ENCODE measurements at places on chromosomes 13 and 19.

- DNase-seq, result no peak
Measured at GRCh38 chr13:94731028-94731427, 18.7 kb upstream of the SOX21 start.

- DNase-seq, result no peak
Measured at GRCh38 chr13:79281339-79281747, 124.7 kb downstream of the RBM26 start.

DNA sequence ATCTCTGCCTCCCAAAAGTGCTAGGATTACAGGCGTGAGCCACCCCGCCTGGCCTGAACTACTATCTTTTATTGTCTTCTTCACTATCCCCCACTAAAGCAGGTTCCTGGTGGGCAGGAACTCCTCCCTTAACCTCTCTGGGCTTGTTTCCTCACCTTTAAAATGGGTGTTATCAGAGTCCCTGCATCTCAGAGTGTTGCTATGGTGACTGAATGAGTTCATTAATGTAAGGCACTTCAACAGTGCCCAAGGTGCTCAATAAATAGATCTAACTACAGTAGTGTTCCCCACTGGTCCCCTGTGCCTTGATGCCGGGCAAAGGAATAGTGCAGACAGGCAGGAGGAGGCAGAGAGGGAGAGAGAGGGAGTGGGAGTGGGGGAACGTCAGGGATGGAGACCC is 20.5 kb downstream of the CCDC97 start:
- DNase-seq, result no peak

GRCh38 chr13:99548448-99548847 is 47.2 kb downstream of the TM9SF2 start:
- DNase-seq, result no peak

DNA sequence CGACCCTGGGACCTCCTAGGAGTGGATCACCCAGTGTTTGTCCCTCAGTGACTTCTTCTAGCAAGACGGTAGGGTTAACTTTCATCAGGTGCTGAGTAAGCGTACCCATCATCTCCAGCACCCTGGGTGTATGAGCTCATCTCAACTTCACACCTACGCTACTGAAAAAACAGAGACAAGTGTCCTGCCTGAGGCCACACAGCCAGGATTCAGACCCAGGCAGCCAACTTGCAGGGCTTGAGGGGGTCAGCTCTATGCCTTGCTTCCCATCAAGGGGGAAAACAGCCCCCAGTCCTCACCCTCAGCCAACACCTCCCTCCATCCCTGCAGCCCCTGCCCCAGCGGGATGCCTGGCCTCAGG is 4.6 kb downstream of the TLE2 start:
- DNase-seq, result no peak

DNA sequence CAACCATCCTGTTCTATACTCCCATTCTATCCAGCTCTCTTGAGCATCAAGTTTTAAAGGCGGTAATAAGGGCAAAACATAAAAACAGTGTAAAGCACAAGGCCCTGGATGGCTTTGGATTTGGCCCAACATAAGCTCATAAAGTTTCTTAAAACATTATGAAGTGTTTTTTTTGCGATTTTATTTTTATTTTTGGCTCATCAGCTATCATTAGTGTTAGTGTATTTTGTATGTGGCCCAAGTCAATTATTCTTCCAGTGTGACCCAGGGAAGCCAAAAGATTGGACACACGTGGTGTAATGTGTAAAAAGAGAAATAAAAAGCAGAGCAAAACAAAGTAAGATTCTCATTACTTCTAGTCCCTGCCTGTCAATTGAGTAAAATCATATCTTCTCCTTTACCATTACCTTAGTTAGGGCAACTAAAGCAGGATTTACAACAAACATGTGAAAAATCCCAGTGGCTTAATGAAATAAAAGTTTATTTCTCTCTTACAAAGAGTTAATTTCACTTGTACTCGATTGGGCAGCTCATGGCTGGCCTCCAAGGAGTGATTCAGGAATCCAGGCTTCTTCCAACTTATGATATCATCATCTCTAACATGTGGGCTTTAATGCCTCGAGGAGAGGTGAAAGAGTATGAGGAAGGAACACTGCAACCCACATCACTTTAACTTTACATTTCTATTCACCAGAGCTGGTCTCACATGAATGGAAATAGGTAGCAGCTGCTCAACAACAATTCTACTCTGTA is 725.2 kb upstream of the SLITRK1 start:
- peak; percentile 76 for DNase-seq

DNA sequence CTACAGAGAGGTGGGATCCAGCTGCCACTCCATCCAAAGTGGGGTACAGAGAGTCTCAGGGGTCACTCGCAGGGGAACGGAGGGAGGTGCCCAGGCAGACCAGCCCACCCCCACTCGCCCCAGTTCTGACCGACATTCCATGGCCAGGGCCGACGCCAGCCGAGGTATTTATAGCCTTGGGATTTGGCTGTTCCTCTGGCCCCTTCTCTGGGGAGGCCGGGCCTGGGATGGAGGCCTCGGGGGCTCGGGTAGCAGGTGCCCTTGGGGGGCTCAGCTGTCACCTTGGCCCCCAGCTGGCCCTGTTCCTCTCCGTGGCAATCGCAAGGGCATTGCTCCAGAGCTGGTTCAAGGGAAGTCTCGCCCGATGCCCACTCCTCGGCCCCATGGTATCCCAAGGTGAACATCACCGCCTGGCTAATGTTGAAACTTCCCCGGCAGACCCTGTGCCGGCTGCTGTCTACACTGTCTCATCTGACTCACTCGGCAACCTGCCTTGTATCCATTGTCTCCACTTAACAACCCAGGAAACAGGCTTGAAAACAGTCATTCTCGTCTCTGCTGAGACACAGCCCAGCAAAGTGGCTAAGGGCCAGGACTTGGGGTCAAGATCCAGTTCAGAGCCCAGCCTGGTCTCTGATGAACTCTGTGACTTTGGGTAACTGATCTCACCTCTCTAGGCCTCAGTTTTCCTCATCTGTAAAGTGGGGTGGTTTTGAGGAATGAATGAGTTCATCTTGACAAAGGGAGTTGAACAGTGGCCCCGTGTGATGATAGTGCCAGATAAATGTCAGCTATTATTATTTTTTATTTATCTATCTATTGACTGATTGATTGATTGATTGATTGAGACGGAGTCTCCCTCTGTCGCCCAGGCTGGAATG is 9.7 kb downstream of the PRKACA start:
- DNase-seq, result no peak

DNA sequence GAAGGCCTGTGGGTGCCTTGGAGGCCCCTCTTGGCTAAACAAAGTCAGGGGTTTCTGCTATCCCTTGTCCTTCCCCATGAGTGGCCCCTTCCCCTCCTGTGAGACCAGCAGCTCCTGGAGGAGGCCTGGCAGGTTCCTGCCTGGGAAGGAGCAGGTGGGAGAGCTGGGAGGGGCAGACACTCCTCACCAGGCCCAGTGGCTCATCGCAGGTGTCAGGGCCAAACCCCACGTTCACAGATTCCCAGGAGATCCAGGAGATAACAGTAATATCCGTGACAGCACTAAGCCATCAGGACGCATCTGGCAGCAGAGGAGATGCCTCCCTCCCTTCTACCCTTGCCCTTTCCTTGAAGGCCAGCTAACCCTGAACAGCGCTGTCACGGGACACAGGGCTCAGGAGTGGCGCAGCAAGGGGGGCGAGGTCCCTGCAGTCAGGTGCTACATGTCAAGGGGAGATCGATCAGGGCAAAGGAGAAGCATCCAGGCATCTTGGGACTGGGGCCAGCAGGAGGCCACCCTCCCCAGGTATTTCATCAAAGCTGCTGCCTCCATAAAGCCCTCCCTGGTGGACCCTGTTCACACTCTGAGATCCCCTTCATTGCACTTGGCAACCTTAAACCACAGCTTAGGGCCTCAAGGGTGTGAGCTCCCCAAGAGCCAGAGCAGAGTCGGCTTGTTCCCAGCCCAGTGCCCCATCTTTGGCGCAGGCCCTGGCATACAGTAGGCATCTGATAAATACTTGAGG is 4.8 kb downstream of the CEBPA start:
- DNase-seq, result no peak

DNA sequence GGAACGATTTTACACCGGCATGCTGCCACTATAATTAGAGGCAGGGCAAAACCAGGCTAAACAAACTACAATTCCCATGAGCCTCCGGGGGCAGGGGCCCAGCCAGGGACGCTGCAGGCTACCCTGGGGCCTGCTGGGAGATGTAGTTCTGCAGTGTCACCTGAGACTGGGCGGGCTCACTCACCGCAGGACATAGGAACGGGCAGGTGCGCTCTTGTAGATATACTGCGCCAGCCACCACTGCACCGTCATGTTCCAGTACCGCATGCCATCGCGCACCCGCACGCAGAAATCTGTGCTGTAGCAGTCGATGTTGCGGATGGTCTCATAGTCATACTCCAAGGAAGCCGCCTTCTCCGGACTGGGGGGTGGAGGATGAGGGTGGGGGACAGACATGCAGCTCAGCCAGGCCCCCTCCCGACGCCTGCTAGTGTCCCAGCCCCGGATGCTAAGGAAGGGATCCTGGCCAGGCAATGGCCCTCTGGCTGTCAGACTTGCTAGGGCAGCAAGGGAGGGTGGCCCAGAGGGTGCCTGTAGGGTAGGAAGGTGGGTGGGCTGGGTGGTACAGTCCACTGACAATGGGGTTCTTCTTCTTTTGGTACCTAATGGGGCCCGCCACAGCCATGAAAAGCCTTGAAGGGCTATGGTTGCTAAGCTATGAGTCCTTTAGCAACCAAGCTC is 5.8 kb upstream of the TMC4 start:
- no peak for DNase-seq

- DNase-seq, result peak; percentile 73
Measured at GRCh38 chr13:86020351-86021002, 221.3 kb upstream of the SLITRK6 start.

- no peak for DNase-seq
Measured at GRCh38 chr13:97068151-97068550, 73.9 kb upstream of the OXGR1 start.

DNA sequence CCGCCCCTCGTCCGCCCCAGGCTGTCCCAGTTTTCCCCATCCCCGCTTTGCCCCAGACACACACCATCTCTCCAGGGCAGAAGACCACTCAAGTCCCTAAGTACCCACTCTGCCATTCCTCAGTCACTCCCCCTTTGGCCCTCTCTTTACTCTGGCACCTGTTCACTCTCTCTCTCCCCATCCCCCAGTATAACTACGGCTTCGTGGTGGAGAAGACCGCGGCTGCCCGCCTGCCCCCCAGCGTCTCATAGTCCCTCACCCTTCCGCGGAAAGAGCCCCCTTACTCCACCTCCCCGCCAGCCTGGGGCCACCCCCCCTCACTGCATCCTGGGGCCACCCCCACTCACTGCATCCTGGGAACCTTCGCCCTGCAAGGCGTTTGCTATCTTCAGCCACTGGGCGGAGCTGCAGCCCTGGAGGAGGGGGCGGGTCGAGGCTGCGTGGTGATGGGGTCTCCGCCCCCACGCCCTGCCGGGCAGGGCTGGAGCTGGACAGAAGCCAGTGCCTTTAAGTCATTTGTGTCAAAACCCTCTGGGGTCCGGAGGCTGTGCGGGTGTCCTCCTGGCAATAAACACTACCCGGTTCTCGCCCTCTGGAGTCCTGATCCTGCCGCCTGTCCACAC is 5.0 kb downstream of the MVB12A start:
- DNase-seq, result peak; percentile 23

DNA sequence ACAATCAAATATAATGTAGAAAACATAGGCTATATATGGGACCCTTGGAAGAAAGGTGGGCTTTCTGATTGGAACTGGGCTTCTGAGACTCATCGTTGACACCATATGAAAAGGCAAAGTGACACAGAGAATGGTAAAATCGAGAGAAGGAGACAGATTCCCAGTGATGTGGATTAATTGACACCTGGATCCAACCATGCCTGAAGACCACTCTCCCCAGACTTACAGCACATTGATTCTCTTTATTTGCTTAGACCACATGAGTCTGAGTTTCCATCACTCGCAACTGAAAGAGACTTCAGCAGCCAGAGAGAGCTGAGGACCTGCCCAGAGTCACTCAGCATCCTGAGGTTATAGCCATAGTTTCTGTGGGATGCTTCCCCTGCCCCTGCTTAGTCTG is 6.0 kb downstream of the CYP4F11 start:
- no peak for DNase-seq

GRCh38 chr19:13873834-13874515 is 3.0 kb upstream of the NANOS3 start:
- DNase-seq, result no peak

DNA sequence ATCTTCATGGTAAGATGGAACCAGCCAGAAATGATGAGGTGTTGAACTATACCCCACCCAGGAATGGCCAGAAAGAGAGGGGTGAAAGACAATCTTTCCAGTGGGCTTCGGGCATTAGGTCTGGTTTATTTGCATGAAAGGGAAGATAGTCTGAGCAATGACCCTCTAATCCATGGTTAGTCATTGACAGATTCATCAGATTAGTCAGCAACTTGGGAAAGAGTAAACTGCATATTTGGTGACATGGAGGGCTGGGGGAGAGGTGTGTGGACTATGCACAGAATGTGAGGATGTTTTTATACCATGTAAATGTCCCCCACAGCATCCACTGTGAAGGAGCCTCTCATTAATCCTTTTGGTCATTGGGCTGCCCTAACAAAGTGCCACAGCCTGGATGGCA is 30.1 kb upstream of the USP12 start:
- no peak for DNase-seq

DNA sequence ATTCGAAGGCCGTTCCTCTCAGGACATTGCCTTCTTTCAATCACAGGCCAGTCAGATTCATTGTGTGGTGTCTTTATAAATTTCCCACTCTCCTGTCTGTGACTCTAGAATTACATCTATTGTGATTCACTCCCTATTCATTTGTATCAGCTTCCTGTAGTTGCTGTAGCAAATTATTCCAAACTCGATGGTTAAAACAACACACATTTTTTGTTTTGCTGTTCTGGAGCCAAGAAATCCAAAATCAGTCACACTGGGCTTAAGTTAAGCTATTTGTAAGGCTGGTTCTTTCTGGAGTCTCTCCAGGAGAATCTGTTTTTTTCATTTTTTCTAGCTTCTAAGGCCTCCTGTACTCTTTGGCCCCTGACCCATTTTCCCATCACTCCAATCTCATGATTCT is 1487.0 kb upstream of the SLC10A2 start:
- peak; percentile 2 for DNase-seq

DNA sequence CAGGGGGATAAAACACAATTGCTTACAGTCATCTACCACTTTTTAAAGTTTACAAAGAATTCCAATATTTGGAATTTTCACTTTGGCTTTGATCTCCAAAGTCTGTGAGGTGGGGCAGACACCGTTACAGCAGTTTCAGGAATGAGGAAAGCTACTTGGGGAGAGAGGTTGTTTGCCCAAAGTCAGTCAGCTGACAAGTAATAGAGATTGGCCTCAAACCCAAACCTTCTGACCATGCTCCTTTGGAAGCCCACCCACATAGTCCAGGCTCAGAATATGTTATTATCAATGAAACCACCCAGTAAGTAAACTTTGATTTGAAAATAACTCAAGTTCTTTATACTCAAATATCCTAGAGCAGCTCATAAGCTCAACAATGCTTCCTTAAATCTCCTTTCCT is 29.0 kb downstream of the RXFP2 start:
- no peak for DNase-seq

- DNase-seq, result peak; percentile 100
Measured at GRCh38 chr19:3154957-3155736, 19.3 kb downstream of the GNA15 start.

All from MCF 10A (cell line).